Amniotic epithelial cell (primary cell): ENCODE measurements at places on chromosomes 3 and 15.

DNA sequence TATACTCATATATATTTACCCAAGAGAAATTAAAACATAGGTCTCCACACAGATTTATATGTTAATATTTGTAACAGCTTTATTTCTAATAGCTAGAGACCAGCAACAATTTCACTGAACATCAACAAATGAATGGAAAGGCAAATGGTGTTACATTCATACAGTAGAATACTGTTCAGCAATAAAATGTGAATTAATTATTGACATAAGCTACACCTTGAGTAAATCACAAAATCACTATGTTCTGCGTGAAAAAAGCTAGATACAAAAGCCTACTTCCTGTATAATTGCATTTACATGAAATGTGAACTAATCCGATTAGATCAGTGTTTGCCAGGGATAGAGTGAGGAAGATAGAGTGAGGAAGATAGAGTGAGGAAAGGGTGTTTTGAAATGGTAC is 945.7 kb downstream of the SQOR start:
- no peak for DNase-seq

DNA sequence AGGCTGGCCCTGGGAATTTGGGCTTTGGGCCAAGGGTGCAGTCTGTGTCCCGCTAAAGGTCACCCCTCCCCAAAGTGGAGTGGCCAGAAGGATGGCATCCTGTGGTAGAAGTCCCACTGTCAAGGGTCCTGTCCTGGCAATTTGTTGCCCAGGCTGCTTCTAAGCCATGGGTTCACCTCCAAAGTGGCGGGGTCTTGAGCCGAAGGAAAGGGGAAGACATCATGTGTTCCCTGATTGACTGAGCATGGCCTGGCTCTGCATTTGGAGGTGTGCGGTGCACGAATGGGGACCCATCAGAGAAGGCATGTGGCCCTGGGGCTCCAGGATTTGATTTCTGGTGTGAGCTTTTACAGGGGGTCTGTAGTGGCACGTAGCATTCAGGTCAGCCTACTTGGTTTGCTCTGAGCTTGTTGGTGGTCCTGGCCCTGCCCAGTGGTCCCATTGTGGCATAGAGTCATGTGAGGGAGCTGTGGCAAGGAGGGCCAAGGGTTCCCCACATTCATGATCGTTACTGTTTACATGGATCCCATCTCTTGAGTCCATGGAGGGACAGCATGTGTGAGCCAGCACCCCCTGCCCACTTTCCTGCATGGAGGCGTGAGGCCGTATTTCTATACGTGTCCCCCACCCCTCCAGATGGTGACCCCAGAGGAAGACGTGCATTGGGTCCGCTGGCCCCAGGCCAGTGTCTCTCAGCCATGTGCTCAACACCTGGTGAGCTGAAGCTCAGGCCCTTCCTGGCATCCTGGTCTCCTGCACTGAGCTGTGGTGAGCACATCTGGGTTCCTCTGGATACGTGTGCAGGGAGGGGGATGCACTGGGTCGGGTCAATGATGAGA is 225.1 kb downstream of the SNRPN start:
- no peak for DNase-seq

DNA sequence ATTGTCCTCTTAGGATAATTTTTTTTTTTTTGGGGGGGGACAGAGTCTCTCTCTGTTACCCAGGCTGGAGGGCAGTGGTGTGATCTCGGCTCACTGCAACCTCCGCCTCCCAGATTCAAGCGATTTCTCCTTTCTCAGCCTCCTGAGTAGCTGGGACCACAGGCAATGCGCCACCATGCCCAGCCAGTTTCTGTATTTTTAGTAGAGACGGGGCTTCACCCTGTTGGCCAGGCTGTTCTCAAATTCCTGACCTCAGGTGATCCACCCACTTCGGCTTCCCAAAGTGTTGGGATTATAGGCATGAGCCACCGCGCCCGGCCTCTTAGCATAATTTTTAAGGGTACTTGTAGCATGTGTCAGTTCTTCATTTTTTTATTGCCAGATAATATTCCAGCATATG is 122.6 kb downstream of the FNDC3B start:
- no peak for DNase-seq

GRCh38 chr3:16803019-16803418 is 81.7 kb upstream of the PLCL2 start:
- no peak for DNase-seq

DNA sequence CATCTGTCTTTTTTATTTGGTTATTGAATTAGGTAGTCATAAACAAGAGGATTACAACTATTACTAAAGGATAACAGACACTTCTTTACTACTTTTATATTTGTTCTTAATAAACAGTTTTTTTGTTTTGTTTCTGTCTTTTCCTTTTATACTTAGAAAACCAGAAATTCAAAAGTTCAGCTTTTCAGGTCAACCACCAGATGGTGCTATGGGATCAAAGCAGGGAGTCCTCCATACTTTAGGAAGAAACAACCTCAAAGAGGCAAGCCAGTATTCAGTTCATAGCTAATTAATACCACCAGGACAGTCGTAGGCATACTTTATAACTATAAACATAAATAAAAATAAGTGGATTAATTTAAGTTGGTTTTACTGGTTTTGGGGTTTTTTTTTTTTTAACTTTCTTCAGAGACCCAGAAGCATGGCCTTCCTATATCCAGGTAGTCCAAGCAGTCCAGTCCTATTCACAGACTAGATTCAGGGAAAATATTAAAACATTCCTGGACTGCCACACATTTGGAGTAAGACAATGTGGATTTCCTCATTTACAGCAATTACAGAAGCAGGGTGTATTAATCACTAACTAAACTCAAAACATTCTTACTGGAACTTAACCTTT is 16.0 kb upstream of the EID1 start:
- peak; percentile 73 for DNase-seq

- peak; percentile 62 for DNase-seq
Observed at GRCh38 chr3:49900491-49901153, 3.1 kb downstream of the MST1R start.

GRCh38 chr15:47437491-47437890 is 279.8 kb upstream of the SEMA6D start:
- no peak for DNase-seq

DNA sequence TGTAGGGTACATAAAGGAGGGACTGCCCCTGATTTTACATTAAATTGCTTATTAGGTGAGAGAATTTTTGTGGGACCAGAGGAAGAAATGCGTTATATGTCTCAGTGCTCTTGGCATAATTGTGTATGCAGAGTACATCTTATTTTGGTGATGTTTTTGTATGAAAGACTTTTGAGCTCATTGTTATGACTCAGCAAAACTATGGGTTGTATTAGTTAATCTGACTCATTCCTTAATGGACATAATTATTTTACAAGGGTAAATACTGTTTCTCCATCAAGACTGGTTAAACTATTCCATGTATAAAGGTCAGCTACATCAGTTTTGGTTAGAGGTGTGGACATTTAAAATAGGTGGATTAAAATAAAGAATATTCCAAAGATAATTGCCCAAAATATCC is 156.8 kb downstream of the ALCAM start:
- DNase-seq = no peak

DNA sequence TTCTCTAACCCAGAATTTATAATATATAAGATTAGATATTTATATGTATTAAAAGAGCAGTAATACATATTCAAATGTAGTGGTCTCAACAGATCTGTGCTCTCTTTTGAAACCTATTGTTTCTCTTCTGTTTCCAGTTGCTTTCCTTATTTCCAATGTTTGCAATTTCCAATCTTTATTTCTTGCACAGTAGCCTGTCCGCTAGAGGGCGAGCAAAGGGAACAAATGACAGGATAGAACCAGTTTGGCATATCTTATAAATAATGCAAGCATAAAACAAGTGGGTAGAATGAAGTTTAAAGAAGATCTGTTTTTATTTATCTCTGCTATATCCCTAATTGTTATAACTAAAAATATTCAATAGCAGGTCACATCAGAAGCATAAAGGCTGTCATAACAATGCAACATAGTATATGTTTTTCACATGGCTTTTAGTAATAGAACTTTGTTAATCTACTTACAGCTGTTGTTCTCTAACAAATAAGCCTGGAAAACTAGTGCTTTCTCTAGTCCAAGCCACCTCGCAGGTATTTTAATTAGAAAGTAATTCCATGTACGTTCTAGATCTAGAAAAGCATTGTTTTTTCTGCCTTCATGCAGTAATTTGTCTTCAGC is 15.1 kb upstream of the TCAIM start:
- peak; percentile 62 for DNase-seq

GRCh38 chr3:98371853-98372252 is 18.2 kb downstream of the OR5K4 start:
- no peak for DNase-seq
